Activated CD4-positive, alpha-beta T cell treated with anti-CD3 and anti-CD28 coated beads for 36 hours (primary cell): ENCODE measurements at places on chromosomes 16 and 17. TPM values are rescaled to one million over a fixed set of nuclear protein-coding genes. Genes with fewer than 3 reads are reported as not detected.

The RNF43 gene
- total RNA-seq, result 1.0 TPM

The EMC6 gene
- 43.6 TPM for total RNA-seq

DNA sequence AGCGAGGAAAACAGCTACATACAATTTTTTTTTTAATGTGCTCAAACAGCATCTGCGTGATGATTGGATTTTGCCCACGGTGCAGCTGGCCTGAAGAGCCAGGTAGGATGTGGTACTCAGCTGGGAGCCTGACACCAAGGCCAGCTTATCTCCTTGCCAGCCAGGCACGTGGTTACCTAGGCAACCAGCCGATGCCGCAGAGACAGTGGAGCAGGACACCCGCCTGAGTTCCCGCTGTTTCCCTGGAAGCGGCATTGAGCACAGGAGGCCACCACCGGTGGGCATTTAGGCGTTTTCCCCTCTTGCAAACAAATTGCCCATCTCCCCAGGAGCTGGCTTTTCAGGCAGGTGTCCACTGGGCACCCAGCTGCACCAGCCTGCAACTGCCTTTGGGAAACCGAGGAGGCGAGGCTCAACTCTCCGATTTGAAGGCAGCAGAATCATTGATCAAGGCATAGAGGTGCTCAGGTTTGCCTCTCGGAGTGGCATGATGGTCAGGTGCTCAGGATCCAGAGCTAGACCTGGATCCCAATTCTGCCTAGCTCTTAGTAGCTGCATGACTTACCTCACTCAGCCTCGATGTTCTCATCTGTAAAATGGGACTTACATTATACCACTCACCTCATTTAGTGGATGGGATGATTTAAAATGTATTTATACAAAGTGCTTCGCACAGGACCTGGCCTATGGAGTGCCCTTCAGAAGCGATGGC is 137.5 kb upstream of the PLCG2 start:
- no peak for DNase-seq
- no peak overlapping the region for H3K27ac ChIP-seq
- no peak overlapping the region for H3K4me3 ChIP-seq

DNA sequence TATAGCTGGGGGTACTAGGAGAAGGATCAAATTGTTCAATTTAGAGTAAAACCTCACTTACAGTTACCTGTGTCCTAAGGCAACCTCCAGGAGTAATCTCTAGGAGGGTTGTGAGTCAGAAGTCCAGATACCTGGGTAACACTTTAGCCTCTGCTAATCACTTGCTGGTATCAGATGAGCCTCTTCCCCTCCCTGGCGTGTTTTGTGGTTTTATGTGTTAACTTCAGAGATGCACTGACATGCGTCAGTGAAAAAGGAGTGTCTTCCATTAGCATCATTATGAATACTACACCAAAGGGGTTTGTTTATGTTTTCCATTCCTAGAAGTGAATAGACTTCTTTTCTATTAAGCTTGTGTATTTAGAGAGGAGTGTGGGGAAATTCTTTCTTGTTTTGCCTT is 208.2 kb downstream of the FTO start:
- no peaks in the 10 kb centered on the region for H3K27me3 ChIP-seq
- H3K4me3 ChIP-seq, result no peak overlapping the region
- DNase-seq, result peak; percentile 57
- H3K36me3 ChIP-seq, result peaks cover 2% of the 10 kb centered on the region

DNA sequence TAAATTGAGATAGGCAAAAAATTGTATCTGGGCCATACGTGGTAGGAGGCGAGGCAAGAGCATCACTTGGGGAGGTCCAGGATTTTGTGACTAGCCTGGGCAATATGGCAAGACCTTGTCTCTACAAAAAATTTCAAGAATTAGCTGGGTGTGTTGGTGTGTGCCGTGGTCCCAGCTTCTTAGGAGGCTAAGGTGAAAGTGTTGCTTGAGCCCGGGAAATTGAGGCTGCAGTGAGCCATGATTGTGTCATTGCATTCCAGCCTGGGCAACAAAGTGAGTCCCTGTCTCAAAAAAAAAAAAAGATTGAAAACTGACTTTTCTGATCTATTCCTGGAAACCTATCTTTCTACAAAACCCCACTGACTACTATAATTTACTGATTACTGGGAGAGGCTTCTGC is 26.7 kb downstream of the CDK12 start:
- H3K36me3 ChIP-seq, result peaks cover 20% of the 10 kb centered on the region
- peaks cover 6% of the 10 kb centered on the region for H3K4me1 ChIP-seq
- no peak overlapping the region for H3K27ac ChIP-seq
- no peak overlapping the region for H3K4me3 ChIP-seq
- DNase-seq, result no peak

- H3K36me3 ChIP-seq, result no peaks in the 10 kb centered on the region
- H3K27ac ChIP-seq, result no peak overlapping the region
- no peaks in the 10 kb centered on the region for H3K27me3 ChIP-seq
- H3K4me3 ChIP-seq, result no peak overlapping the region
- no peaks in the 10 kb centered on the region for H3K4me1 ChIP-seq
Measured at GRCh38 chr16:64437706-64438324, 684.0 kb downstream of the CDH11 start.

DNA sequence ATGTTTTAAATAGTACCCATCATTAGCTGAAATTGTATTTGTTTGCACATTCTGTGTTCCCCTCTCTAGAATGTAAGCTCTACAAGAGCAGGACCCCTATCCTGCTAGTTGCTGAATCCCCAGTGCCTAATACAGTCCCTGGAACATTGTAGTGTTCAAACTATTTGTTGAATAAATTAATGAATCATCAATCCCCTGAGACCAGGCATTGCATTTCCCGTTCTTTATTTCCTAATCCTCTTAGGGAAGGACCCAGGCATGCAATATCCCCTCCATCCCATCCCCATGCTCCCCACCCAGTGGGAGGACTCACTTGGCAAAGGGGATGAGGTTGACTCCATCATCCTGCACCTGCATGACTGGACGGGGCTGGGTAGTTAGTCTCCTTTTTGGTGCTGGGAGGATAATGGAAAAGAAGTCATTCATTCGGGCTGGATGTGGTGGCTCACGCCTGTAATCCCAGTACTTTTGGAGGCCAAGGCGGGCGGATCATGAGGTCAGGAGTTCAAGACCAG is 3.2 kb downstream of the INCA1 start:
- H3K4me3 ChIP-seq, result no peak overlapping the region
- H3K36me3 ChIP-seq, result peaks cover 4% of the 10 kb centered on the region
- peaks cover 22% of the 10 kb centered on the region for H3K4me1 ChIP-seq
- no peak for DNase-seq
- no peak overlapping the region for H3K27ac ChIP-seq

GRCh38 chr17:76492989-76493501 is 8.2 kb downstream of the RHBDF2 start:
- peak; percentile 78 for DNase-seq
- peaks cover 2% of the 10 kb centered on the region for H3K36me3 ChIP-seq
- peak overlapping the region; percentile 48 for H3K4me3 ChIP-seq
- H3K27ac ChIP-seq, result peak overlapping the region; percentile 81
- H3K27me3 ChIP-seq, result no peaks in the 10 kb centered on the region

The ABCC3 gene
- total RNA-seq, result not detected

The HEATR9 gene
- not detected for total RNA-seq

DNA sequence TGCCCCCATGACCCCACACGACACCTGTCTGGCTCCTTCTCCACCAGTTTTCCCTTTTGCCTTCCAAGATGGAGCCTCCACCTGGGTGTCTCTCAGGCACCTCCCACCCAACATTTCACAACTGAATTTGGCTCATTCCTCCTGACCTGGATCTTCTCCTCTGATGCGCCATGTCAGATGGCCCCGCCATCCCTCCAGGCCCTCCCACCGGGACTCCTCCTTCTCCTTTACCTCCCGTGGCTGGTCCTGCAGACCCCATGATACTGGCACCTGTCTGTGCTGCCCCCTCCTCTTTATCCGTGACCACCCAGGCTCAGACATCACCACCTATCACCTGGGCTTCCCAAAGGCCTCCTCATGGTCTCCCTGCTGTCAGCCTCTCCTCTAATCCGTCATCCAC is 4.7 kb downstream of the TRPV3 start:
- DNase-seq, result no peak
- peaks cover 9% of the 10 kb centered on the region for H3K4me1 ChIP-seq
- no peaks in the 10 kb centered on the region for H3K36me3 ChIP-seq
- no peak overlapping the region for H3K4me3 ChIP-seq

- no peaks in the 10 kb centered on the region for H3K27me3 ChIP-seq
- H3K4me3 ChIP-seq, result no peak overlapping the region
- no peak for DNase-seq
- no peaks in the 10 kb centered on the region for H3K36me3 ChIP-seq
- no peaks in the 10 kb centered on the region for H3K4me1 ChIP-seq
Measured at GRCh38 chr16:62755938-62756337, 719.7 kb upstream of the CDH8 start.

The IRX3 gene
- total RNA-seq, result not detected

GRCh38 chr16:10121897-10122425 is 60.3 kb downstream of the GRIN2A start:
- H3K4me1 ChIP-seq, result no peaks in the 10 kb centered on the region
- no peak for DNase-seq
- H3K27me3 ChIP-seq, result peaks cover 18% of the 10 kb centered on the region
- no peaks in the 10 kb centered on the region for H3K36me3 ChIP-seq
- H3K27ac ChIP-seq, result no peak overlapping the region
- H3K4me3 ChIP-seq, result no peak overlapping the region

DNA sequence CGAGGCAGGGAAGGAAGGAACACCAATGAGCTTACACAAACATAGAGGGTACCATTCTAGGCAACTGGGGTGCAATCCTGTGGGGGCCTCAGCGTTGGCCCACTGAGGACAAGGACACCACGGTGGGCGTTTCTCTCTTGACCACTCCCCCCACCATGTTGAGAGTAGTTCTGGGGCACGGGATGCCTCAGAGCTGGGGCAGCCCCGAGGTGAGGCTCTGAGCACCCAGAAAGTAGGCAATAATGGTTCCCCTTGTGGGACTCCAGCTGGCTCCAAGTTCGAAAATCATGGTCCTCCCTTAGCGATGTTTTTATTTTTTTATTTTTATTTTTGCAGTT is 5.1 kb downstream of the PRSS21 start:
- H3K27ac ChIP-seq, result no peak overlapping the region
- no peak overlapping the region for H3K4me3 ChIP-seq
- H3K36me3 ChIP-seq, result no peaks in the 10 kb centered on the region
- DNase-seq, result no peak

- H3K4me3 ChIP-seq, result no peak overlapping the region
- H3K4me1 ChIP-seq, result peaks cover 11% of the 10 kb centered on the region
- H3K27me3 ChIP-seq, result no peaks in the 10 kb centered on the region
- DNase-seq, result no peak
- H3K36me3 ChIP-seq, result peaks cover 45% of the 10 kb centered on the region
Measured at GRCh38 chr16:57233944-57234706, 10.9 kb upstream of the ARL2BP start.

- no peaks in the 10 kb centered on the region for H3K4me1 ChIP-seq
- no peaks in the 10 kb centered on the region for H3K36me3 ChIP-seq
- no peak overlapping the region for H3K4me3 ChIP-seq
Measured at GRCh38 chr17:1170739-1171138, 9.0 kb downstream of the ABR start.

The CDRT15L2 gene
- not detected for total RNA-seq

GRCh38 chr16:89410794-89411309 is 79.5 kb downstream of the ANKRD11 start:
- H3K27me3 ChIP-seq, result no peaks in the 10 kb centered on the region
- H3K4me3 ChIP-seq, result no peak overlapping the region
- DNase-seq, result peak; percentile 38
- H3K27ac ChIP-seq, result peak overlapping the region; percentile 68
- H3K4me1 ChIP-seq, result peaks cover 83% of the 10 kb centered on the region

The TEKT1 gene
- not detected for total RNA-seq

DNA sequence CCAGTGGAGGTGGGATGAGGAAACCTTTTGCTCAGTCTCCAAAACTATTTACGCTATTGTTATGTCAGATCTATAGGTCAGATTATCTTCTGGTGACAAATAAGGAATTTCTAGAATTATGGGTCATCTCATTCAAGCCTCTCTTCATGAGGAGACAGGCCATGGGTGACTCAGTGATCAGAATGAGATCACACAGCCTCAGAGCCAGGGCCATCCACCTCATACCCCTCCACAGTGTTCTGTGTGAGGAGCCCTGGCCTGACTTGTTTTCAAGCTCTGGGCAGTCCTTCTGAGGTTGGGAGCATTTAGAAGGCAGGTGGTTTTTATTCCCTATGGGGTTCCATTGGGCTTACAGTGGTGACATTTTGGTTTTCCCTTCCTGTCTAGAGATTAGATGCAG is 26.5 kb downstream of the YPEL2 start:
- peak; percentile 41 for DNase-seq
- peak overlapping the region; percentile 7 for H3K27ac ChIP-seq
- no peaks in the 10 kb centered on the region for H3K27me3 ChIP-seq
- peaks cover 29% of the 10 kb centered on the region for H3K36me3 ChIP-seq
- H3K4me3 ChIP-seq, result no peak overlapping the region
- H3K4me1 ChIP-seq, result peaks cover 75% of the 10 kb centered on the region

GRCh38 chr16:13557418-13557817 is 362.5 kb upstream of the ERCC4 start:
- no peak overlapping the region for H3K27ac ChIP-seq
- DNase-seq, result no peak

DNA sequence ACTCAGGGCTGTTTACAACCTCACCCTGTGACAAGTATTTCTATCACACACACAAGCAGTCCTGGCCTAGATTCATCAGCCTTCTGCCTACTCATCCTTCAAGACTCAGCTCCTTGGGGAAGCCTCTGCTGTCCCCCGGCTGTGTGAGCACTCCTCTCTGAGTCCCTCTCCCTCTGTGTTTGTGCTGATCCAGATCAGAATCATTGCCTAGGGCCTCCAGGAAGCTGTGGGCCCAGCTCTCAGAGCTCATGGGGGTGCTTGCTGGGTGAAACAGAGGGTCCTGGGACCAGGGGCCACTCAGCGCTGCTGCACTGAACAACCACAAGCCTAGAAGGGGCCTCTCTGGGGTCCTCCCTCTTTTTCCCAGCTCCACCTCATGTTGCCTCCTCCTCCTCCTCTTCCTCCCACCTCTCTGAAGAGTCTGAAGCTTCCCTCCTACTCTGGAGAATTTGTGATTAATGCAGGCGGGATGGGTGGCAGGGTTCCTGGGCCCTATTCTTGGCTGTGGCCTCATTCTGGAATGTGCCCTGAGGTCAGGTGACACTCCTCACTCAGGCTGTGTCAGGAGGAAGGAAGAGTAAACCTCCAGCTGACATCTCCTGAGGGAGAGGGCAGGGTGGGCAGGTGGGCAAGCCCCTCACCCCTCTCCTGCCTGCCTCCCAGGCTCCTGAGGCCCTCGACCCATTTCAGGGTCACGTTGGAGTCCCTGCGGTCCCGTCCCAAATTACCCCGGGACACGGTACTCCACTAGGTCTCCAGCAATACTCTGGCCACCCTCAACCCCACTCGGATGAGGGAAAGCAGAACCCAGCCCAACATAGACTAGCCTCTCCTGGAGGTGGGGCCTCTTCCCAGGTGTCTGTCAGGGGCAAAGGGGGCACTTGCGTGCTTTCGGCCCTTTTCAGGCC is 10.1 kb downstream of the WFIKKN2 start:
- no peak overlapping the region for H3K4me3 ChIP-seq
- no peaks in the 10 kb centered on the region for H3K27me3 ChIP-seq
- no peak overlapping the region for H3K27ac ChIP-seq
- no peaks in the 10 kb centered on the region for H3K36me3 ChIP-seq
- no peaks in the 10 kb centered on the region for H3K4me1 ChIP-seq

GRCh38 chr17:72913142-72913682 is 179.3 kb downstream of the SLC39A11 start:
- peaks cover 8% of the 10 kb centered on the region for H3K36me3 ChIP-seq
- H3K4me3 ChIP-seq, result no peak overlapping the region
- H3K4me1 ChIP-seq, result no peaks in the 10 kb centered on the region
- no peak for DNase-seq
- no peak overlapping the region for H3K27ac ChIP-seq
